ENCODE measurements at places on chromosomes 16 and 17.

DNA sequence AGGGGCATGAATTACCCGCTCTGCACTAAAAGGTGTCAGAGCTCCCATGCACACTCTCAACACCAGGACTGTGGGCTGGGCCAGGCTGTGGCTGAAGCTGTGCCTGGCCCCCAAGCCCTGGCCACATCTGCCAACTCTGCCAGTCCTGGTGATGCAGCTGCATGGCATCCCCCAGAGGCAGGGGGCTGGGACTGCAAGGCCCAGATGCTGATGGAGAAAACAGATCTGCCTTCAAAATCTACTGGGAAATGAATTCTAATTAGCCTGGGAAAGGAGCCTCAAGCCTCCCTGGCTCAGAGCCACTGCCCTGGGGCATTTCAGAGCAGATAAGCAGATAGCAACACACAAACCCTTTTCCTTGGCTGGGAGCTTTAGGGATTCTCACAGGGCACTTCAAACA lies 3.4 kb downstream of the CHST6 start:
- no peak for DNase-seq

DNA sequence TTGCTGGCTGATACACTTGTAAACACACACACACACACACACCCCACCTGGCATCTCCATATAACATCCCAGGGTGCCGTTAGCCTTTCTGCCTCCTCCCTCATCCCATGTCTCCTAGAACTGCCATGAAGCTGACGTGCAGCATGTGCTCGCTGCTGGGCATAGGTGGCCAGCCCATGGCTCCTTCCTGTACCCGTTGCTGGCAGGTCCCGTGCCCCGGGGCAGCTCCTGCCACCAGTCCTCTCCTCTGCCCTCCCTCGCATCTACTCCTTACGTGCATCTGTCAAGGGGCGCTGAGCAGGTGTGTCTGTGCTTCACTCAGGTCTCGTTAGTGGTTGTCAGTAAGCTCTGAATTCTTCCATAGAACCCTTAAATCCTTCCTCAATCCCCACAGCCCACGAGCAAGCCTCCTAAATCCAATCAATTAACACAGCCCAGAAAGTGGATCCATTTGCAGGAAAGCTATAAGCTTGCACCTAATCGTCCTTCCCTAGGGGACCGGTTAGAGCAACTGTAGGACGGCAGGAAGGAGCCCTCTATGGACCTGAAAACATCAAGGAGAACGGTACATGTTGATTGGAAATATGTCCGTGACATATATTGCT lies 218.1 kb upstream of the FOXF1 start:
- no peak for DNase-seq

DNA sequence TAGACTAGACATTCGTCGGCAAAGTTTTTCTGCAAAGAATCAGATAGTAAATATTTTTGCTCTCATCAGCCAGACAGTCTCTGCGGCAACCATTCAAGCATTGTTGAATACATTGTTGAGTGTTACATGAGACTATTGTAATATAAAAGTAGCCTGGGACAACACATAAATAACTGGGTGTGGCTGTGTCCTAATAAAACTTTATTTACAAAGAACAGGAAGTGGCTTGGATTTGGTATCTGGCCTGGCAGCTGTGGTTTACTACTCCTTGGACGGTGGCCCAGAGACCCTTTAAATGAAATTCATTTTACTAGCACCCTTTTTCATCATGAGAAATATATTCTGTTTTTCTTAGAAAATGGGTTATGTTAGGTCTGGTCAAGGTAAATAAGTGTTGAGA lies 297.2 kb downstream of the WWOX start:
- no peak for DNase-seq

- DNase-seq = no peak
Observed at GRCh38 chr17:45742251-45742650, 41.9 kb upstream of the CRHR1 start.

DNA sequence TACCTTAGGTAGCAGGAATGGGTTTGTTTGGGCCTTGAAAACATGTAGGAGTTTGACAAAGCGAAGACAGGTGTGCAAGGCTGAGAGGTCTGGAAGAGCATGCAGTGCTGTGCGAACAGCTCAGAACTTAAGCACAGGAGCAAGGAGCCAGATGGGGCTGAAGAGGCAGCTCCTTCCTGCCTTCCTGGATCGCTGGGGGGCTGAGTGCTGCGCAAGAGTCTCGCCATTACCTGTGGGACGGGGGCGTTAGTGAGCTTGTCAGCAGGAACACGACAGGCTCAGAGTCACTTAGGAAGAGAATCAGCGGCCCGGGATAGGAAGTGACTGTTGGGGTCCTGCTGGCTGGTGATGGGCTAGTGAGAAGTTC lies 464 bp upstream of the MRM1 start:
- no peak for DNase-seq

GRCh38 chr17:57113011-57113410 lies 28.0 kb downstream of the AKAP1 start:
- DNase-seq = no peak

GRCh38 chr16:83494459-83494858 lies 313.3 kb upstream of the HSBP1 start:
- DNase-seq = no peak

GRCh38 chr17:75182319-75182568 lies 515 bp downstream of the SUMO2 start:
- no peak for DNase-seq

DNA sequence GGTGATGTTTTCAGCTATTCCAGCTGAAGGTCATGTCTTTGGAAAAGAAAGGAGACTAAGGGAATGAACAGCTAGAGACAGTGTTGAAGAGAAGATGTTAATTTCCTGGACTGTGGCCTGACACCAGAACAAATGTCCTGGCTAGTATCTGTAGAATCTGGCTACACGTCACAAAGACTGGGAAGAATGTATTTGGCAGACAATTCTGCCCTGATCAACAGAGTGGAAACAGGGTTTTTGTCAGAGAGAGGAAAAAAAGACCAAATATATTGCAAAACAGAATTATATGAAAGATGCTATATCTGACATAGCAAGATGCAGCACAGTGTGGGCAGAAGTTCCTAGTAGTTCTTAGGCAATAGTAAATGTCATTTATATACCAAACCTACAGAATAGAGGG lies 17.0 kb upstream of the ANKFN1 start:
- no peak for DNase-seq

- no peak for DNase-seq
Observed at GRCh38 chr16:81445143-81445961, 744 bp downstream of the CMIP start.

- DNase-seq = no peak
Observed at GRCh38 chr16:46783800-46784199, 35.7 kb upstream of the MYLK3 start.

- no peak for DNase-seq
Observed at GRCh38 chr16:53504665-53505064, 1.7 kb upstream of the AKTIP start.

DNA sequence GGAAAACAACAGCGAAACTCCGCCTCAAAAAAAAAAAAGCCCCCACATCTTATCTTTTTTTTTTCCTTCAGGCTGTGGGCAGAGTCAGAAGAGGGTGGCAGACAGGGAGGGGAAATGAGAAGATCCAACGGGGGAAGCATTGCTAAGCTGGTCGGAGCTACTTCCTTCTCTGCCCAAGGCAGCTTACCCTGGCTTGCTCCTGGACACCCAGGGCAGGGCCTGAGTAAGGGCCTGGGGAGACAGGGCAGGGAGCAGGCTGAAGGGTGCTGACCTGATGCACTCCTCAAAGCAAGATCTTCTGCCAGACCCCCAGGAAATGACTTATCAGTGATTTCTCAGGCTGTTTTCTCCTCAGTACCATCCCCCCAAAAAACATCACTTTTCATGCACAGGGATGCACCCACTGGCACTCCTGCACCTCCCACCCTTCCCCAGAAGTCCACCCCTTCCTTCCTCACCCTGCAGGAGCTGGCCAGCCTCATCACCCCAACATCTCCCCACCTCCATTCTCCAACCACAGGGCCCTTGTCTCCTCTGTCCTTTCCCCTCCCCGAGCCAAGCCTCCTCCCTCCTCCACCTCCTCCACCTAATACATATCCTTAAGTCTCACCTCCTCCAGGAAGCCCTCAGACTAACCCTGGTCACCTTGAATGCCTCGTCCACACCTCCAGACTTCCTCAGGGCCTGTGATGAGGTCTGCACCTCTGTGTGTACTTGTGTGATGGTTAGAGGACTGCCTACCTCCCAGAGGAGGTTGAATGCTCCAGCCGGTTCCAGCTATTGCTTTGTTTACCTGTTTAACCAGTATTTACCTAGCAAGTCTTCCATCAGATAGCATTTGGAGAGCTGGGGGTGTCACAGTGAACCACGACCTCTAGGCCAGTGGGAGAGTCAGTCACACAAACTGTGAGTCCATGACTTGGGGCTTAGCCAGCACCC lies 1.2 kb upstream of the HBA1 start:
- no peak for DNase-seq

DNA sequence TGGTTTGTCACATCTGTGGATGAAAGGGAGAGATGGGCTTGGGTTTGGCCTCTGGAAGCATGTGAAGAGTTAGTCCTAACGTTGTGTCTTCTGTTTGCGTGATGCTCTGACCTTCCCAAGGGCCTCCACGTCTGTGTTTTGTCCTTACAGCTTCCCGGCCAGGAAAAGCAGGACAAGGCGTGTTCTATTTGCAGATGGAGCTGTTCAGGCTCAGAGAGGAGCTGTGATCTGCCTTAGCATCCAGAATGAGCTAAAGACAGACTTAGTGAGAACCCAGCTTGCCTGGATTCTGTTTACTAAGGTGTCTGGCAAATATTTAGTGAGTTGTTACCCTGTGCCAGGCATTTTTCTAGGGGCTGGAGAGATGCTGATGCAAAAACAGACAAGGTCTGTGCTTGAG lies 282.1 kb downstream of the CBLN1 start:
- no peak for DNase-seq

GRCh38 chr16:74892574-74893461 lies 92.1 kb downstream of the WDR59 start:
- DNase-seq = no peak

DNA sequence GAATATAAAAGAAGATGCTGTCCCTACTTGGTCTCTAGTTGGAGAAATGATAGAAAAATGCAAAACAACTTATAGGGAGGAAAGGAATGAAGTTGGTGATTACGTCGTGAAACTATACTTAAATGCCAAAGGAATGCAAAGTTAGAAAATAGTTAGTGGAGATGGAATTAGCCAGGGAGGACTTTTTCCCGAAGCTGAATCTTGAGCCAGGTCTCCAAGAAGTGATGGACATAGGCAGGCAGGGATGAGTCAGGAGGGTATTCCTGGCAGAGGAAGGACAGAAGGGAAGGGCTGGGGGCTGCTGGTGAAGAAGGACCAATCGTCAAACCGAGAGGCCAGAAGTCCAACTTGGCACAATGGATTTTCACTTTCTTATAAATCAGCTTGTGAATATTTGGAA lies 1.8 kb downstream of the SNTB2 start:
- DNase-seq = no peak

GRCh38 chr16:4404247-4404966 lies 12.0 kb downstream of the CORO7 start:
- DNase-seq = no peak

- peak; percentile 74 for DNase-seq
Observed at GRCh38 chr16:84599521-84600202, 18.2 kb downstream of the COTL1 start.

GRCh38 chr16:71915350-71915749 lies 20.0 kb downstream of the IST1 start:
- no peak for DNase-seq

GRCh38 chr17:79211061-79211770 lies 136.6 kb downstream of the ENGASE start:
- no peak for DNase-seq

GRCh38 chr17:4318596-4318995 lies 47.9 kb downstream of the UBE2G1 start:
- DNase-seq = no peak

DNA sequence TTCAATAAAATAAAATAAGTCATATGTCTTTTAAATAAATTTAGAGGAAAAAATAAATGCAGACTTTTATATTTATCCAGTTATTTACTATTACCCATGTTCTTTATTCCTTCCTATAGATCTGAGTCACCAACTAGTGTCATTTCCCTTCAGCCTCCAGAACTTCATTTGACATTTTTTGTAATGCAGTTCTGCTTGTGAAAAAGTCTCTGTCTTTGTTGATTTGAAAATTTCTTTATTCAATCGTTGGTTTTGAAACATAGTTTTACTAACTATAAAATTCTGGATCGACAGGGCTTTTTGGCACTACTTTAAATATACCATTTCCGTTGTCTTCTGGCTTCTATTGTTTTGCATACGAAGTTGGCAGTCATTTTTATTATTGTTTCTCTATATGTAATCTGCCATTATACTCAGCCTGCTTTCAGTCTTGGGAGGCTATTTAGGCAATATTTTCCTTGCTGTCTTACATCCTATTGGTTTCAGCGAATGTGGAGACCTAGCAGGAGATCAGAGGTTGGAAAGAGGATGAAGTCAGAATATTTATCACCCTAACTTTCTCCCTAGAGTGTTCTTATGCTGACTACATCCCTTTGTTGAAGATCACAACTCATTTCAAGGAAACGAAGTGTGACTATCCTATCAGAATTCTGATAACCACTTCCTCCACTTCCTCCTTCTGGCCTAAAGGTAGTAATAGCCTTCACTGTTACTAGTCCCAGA lies 42.0 kb upstream of the SLC6A2 start:
- DNase-seq = no peak

GRCh38 chr16:5396880-5397279 lies 299.3 kb upstream of the EEF2KMT start:
- DNase-seq = no peak

DNA sequence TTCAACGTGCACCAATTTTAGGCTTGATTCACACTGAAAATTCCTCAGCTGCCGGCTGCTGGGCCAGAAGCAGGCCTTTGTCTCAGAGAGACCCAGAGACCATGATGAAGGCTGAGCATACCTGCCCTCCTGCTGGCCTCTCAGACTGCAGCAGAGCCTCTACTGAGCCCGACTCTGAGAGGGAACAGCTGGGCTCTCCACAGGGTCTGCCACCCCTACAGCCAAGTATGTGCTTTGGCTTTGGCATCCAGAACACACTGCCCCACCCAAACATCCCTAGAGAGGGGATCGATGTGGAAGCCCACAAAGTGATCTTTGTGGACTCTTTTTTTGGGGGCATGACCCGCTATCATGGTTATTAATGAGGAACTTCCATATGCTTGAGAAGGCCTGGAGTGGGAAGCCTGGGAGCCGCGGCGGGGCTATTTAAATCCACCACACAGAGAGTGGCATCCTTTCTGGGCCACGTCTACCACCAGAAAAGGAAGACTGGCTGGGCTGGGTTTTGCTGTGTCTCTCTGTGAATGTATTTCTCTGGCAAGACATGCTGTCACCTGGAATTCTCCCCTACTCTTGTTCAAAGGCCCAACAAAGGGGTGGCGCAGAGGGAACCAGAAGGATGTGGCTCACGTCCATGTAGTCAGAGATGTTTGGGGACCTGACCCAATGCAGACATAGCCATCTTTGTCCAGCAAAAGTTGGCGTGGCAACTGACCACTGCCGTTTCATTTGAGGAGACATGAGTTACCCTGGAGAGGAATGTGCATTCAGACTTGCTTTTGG lies 69.3 kb downstream of the GNAO1 start:
- DNase-seq = no peak

Measured in stimulated activated CD8-positive, alpha-beta memory T cell treated with anti-CD3 and anti-CD28 coated beads, Interleukin-15, amount 100 ng/mL, for 48 hours (primary cell).